ENCODE measurements at places on chromosomes 13 and 19. TPM values are rescaled to one million over a fixed set of nuclear protein-coding genes. Genes with fewer than 3 reads are reported as not detected.

STK11 gene
- 87.3 TPM for total RNA-seq

SIGLEC7 gene
- not detected for total RNA-seq

NLRP5 gene
- not detected for total RNA-seq

PPAN gene
- 21.0 TPM for total RNA-seq

TECR gene
- total RNA-seq: 12.0 TPM

PGLYRP2 gene
- total RNA-seq: not detected

SWSAP1 gene
- 0.57 TPM for total RNA-seq

ZNF587B gene
- 20.8 TPM for total RNA-seq

All from bladder microvascular endothelial cell (primary cell).